Activated T-helper 1 cell treated with Interleukin-2 at 50 U/mL for 16 hours (primary cell): ENCODE measurements at places on chromosomes 16 and 17.

DNA sequence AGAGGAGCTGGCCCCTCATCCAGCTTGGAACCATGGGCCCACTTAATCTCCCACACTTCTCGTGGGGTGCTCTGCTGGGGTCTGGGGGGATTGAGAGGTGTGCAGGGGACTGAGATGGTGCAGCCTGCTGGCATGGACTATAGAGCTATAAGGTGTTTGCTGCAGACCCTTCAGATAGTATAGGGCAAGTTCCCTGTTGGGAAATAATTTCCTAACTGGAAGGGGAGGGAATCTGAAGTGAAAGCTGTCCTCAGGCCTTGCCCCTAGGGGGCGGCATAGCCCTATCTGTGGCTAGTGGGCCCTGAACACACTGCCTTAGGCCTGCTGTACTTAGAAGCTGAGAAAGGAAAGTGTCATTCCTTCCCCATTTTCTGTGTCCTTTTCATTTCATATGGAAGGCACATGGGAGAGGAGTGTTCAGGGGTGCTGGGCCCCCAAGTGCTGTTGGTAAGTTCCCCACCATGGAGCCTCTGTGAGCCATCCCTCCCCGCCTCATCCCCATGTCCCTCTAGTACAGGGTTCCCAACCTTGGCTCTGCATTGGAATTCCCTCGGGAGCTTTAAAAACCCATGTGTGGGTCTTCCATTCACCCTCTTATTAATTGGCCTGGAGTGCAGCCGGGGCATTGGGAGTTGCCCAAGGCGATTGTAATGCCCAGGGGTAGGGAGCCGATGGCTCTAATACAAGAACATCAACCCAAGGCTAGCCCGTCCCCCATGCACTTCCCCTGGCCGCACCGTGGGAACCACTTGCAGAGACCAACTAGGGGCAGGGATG lies 19.7 kb downstream of the GOSR2 start:
- DNase-seq: no peak

- DNase-seq: no peak
Observed at GRCh38 chr16:56927471-56927870, 4.5 kb upstream of the HERPUD1 start.

- no peak for DNase-seq
Observed at GRCh38 chr17:80160536-80160935, 9.3 kb upstream of the CARD14 start.

- no peak for DNase-seq
Observed at GRCh38 chr17:15453246-15453645, 14.2 kb downstream of the CDRT4 start.

DNA sequence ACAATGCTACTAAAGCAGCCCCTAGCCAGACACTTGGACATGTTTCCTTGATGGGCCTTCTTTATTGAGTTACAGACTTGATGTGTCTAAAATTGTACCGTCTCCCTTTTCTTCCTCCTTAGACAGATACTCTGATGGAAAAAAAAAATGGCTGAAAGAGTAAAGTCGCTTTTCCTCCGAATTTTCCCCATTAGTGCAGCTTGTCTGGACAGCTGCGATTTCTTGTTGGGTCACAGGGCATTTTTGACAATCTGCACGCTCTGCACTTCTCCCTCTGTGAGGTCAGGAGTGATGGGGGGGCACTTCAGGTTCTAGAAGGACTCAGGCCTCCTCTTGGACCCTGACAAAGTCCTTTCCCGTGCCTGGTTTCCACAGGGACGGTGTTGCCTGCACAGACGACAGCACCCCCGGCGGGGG lies 968 bp upstream of the PRKAR1A start:
- no peak for DNase-seq

DNA sequence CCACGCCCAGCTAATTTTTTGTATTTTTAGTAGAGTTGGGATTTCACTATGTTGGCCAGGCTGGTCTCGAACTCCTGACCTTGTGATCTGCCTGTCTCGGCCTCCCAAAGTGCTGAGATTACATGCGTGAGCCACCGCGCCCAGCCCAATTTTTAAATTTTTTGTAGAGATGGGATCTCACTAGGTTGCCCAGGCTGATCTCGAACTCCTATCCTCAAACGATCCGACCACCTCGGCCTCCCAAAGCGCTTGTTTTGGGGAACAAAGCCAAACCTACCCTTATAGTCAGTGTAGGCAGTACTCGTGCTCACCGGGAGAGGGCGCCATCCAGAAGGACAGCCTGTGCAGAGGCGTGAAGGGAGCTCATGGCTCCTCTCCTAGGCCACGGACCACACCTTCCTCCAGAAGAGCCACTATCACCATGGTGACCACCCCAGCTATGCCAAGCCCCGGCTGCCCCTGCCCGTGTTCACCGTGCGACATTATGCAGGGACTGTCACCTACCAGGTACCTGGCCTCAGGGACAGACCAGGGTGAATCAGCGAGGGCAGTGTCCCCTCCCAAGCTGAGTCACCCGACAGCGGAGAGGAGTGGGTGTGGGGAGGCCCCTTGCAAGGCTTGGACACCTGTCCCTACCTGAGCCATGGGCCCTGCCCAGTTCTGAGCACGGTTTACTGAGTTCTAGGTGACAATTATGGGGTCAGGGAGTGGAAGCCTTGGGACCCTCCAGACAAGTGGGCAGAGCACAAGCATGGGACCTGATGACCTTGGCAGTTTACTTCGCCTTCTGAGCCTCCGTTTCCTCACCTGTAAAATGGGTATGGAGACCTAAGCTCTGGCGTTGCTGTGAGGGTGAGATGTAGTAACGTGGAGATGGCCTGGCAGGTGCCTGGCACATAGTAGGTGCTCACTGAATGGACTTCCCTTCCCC lies 13.7 kb downstream of the MYO15B start:
- DNase-seq: peak; percentile 27

DNA sequence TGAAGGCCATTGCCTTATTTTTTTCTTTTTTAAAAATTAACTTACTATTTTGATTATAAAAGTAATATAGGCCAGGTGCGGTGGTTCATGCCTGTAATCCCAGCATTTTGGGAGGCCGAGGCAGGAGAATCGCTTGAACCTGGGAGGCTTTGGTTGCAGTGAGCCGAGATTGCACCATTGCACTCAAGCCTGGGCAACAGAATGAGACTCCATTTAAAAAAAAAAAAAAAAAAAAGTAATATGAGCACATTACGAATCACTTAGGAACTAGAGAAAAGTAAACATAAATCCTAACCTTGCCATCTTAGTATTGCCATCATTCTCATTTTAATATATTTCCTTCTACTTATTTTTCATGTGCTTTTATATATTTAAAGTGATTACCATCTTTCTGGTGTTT lies 12.9 kb upstream of the TACO1 start:
- no peak for DNase-seq

DNA sequence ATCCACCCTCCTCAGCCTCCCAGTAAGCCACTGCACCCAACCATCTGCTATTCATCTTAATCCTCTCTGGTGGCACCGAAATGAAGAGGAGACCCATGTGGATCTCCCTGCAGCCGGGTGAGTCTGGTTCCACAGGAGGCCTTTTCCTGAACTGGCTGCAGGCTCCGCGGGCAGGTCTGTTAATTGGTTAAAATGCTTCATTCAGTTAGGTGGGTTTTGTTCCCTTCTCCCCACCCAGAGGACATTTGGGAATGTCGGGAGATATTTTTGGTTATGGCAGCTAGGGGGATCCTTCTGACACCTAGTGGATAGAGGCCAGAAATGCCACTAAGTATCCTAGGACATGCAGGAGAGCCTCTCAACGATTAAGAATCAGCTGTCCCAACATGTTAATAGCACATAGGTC lies 16.7 kb downstream of the C16orf54 start:
- DNase-seq: no peak

DNA sequence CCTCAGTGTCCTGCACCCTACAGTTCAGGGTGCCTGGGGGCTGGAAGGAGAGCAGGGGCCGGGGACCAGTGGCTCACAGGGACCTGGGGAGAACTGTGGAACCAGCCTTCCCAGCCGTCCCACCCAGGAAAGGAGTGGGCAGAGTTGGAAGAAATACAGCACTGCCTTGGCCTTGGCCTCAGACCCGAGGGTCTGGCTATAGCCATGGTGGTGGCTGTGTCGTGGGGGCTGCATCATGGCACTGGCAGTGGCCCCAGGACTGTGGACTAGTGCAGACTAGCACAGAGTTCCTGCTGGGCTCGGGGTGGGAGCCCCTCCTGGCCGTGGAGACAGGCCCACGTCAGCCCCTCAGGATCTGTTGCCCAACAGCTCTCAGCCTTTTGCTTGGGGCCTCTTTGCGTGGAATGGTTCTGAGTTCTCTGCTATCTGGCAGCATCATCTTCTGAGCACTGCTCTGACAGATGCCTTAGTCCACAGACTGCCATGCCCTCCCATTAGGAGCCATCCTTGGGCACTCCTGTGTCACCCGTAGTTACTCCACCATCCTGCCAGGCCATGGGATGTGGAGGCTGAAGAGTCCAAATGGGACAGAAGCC lies 12.6 kb upstream of the DNASE1 start:
- DNase-seq: no peak

DNA sequence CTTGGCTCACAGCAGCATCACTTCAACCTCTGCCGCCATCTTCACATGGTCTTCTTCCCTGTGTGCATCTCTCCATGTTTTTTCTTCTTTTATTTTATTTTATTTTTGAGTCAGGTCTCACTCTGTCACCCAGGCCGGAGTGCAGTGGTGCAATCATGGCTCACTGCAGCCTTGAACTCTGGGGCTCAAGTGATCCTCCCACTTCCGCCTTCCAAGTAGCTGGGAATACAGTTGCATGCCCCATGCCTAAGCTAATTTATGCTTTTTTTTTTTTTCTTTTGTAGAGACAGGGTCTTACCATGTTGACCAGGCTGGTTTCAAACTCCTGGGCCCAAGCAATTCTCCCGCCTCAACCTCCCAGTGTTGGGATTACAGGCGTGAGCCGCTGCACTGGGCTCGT lies 1.9 kb downstream of the NUDT7 start:
- DNase-seq: no peak

- no peak for DNase-seq
Observed at GRCh38 chr16:11318817-11319216, 26.4 kb upstream of the RMI2 start.

DNA sequence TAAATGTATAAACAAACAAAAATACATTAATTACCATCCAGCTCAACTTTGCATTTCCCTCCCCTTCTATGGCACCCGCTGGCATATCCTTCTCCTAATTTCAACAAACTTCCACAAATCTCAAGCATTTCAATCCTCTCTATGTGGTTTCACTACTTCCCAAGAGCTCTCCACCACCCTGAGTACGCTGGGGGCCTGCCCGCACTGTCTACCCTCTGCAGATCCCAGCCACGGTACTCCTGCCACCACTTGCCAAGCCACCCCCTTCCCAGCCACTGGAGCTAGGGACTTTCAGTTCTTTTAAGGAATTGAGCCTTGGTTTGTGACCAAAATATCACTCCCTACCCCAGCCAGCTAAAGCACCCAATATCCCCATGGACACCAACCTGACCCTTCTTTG lies 1.9 kb downstream of the TK2 start:
- DNase-seq: no peak

DNA sequence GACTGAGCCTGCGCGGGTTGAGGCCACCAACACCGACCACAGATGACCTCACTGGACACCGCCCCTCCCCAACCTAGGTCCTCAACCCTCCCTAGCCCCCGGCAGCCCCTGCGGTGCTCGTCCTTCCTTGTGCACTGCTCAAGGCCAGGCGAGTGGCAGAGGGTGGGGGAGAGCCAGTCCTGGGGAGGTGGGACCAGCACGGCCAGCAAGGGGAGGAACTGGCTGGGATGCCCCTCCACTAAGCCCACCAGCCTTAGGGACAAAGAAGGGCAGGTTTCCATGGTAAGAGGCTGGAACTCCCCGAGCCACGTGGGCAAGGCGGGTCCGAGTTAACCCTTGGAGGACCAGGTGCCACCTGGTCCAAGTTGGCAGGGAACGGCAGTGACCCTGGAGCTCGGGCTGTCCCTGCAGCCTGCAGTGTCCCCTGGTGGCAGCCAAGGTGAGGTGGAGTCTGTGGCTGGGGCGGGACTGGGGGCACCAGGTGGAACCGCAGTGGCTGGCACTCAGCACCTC lies 9.2 kb downstream of the FSCN2 start:
- no peak for DNase-seq

- no peak for DNase-seq
Observed at GRCh38 chr16:3070608-3071111, 5.2 kb downstream of the IL32 start.

- DNase-seq: no peak
Observed at GRCh38 chr17:67139784-67140665, 95.7 kb downstream of the CACNG1 start.

DNA sequence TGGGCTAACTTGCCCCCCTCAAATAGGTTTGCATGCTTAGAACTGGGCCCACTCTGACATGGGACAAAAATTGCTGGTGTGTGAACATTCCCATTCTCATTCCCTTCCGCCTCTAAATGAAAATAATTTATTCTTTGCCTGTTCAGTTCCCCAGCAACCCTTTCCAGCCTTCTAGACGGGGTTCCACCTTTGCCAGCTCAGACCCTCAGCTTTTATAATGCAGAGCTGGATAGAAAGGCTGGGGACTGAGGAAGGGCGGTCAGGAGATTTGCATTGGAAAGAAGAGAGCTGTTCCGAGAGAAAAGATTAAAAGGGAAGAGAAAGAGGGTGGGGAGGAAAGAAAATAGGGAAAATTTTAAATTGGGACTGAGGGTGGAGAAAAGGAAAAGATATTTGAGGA lies 151.1 kb upstream of the WSCD1 start:
- no peak for DNase-seq
